ENCODE measurements at places on chromosomes 12 and 14.

- no peak for DNase-seq
These were observed 285.0 kb upstream of the RGS6 start for GRCh38 chr14:71647086-71647784.

- no peak for DNase-seq
These were observed 812.4 kb downstream of the NRXN3 start for GRCh38 chr14:78982551-78982950.

- no peak for DNase-seq
These were observed 155.4 kb downstream of the DIO2 start for GRCh38 chr14:80055667-80056496.

DNA sequence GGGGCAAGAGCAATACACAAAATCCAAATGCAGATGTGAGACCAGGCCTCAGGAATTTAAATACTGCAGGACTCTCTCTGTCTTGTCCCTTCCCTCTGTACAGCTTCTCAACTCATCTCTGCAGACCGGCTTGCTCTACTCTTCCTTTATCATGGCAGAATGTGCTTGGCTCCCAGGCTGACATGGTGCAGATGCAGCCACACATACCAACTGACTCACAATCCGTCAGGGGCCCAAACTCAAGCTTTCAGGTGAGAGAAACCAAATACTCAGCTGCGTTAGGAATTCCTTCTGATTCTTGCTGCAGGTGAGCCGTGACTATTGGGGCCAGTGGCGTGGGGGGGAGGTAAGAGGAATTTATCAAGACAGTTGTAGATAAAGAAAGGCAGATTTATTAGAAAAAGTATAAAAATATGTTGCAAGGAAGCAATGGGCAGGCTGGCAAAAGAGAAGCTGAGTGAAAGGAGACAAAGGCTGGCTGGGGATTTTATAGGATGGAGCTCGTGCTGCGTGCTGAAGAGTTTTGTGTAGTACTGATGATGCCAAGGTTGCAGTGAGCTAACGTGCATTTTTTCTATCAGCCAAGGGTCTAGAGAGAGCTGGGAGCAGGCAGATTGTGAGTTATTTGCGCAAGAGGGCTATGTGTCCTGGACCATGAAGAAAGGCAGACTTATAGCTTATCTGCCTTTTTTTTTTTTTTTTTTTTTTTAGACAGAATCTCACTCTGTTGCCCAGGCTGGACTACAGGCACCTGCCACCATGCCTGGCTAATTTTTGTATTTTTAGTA is 5.0 kb upstream of the LGALS3 start:
- DNase-seq: no peak

DNA sequence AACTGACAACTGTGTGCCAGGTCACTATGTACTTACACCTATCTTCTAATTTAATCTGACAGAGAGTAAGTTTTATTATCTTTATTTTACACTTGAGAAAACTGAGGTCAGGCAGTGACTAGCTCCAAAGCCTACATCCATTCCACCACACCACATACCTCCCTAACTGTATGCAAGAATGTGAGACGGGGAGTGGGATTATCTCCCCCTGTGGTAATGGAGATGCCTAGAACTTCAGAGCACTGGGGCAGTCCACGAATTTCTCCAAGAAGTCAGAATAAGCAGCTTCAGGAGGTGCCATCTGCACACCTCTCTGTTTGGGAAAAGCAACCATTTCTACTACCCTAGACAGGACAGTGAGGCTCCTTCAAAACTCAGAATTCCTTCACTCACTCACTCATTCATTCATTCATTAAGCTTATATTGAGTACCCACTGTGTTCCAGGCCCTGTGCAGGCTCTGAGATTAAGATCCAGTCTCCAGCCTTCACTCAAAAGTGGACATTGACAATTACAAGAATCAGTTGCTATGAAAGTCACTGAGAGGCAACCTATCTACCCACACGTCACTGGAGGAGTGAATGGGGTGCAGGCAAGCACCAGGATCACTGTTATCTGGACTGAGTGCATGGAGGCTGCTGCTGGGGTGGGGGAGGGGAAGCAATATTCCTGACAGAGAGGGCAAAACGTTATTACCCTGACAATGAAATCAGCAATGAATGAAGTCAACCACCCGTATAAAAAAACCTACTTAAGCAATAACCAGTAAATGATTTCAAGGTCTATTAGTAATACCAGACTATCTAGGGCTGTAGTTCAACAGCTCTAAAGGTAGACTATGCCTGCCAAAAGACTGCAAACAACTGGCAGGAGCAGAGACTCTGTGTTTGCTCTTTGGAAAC is 18.0 kb downstream of the SLC7A7 start:
- no peak for DNase-seq

DNA sequence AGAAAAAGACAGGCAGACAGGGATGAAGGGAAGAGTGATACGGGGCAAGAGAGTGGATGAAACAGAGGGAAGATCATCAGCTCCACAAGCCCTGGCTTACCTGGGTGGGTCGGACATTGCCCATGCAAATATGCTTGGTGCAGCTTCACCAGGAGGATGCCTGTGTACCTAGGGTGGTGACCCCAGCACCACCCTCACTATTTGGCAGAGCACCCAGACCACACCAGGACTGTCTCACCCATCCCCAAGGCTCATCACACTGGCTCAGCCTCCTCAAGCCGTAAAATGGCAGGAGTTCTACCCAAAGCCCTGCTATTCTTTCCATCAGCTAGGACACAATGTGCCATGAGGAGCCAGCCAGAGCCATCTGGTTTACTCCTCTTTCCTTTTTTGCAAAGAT is 3.0 kb downstream of the GALNT8 start:
- DNase-seq: no peak

DNA sequence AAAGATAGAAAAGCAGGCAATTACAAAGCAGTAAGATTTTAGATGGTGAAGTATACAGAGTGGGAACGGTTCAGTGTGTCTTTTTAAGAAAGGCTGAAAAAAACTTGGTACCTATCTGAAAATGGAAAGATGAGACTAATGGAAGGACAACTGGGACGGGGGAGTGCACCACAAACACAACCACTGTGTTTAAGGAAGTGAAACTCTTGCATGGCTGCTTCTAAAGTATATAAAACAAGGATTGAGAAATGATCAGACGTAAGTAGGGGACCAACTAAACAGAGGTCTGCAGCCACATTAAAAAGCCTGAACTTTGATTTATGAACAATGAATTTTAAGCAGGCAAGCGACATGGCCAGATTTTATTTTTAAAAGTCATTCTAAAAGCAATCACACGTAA is 328.6 kb downstream of the MDGA2 start:
- no peak for DNase-seq

DNA sequence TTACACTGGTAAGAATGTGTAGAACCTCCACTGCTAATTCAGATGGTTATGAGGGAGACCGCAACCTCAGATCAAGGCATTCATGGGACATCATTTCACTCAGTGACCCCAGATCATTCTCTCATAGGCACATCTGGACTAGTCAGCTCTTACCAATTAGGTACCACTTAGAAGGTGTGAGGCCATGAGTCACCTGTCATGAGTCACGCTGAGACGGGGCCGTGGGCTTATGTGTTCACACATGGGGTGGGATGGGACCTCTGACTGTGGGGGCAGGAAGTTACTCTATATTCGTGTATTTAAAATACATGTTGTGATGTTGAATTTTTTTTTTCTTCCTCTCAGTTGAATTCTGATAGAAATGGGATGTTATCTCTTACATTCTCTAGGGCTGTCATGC is 55.9 kb downstream of the CCDC92 start:
- DNase-seq: no peak

DNA sequence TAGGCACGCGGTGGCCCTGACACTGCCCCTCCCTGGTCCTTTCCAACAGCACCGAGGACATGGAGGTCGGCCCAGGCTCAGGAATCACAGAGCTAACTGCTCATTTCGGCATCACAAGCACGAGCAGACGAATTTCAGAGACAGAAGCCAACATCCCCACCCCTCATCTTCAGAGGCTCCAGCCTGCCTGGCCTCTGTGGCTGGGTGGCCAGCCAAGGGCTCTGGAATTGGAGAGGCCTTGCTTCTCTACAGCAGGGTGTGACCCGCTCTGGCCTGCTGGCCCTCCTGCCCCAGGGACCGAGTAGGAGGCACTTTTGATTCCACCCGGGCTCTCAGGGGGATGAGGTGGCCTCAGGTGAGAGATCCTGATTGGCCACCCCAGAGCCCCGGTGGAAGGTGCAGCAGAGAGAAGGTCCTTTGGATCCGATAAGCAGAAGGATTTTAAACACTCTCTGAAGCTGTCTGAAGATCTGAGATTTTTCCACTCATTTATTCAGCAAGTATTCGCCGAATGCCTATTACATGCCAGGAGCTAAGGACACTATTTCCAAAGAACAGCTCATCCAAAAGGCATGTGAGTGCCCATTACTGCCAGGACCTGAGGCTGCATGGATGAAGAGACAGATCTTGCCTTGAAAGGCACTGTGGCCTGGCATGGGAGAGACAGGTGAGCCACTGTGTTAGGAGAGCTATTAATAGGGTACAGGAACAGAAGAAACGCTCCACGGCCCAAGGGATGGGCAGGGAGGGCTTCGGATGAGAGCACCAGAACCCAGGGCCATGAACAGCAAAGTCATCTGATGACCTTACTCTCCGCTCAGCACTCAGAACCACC is 10.2 kb downstream of the BAG5 start:
- no peak for DNase-seq

DNA sequence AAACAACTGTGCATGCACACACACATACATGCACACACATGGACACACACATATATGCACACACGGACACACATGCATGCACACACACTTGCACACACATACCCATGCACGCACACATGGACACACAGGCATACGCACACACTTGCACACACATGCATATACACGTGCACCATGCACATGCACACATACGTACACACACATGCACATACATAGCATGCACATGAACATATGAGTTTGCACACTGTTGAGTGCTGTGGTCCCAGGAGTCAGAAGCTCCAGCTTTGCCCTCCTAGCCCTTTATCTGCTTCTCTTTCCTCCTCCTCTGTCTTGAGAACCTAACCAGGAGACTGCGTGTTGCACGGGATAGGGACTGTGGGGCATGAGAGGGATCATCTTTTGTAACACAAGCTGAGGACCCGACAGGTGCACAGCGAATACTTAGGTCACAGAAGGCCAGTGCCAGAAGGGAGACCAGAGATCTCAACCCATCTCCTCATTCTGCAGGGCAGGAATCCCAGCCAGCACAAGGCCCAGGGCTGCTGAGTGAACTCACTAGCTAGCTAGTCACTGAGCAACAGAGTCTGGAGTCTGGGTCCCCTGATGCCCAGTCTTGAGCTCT is 3.5 kb upstream of the LRTM2 start:
- DNase-seq: no peak

- no peak for DNase-seq
These were observed 105.1 kb downstream of the TXNDC16 start for GRCh38 chr14:52447236-52447635.

DNA sequence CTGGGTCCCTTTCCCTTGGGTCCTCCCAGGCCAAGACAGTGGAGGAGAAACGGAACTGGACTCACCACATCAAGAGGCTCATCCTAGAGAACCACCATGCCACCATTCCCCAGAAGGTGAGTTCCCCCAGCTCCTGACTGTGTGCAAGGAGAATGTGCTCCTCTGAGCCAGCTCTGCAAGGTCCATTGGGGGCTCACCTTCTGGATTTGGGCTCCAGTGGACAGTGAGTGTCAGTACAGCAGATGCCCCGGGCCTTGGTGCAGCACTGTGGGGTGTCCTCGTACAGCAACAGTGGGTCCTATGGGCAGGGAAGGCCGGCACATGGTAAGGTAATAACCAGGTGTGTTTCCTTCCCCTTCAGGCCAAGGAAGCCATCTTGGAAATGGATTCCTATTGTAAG is 27.8 kb downstream of the PLEKHG3 start:
- no peak for DNase-seq

GRCh38 chr14:36507847-36508417 is 12.1 kb downstream of the NKX2-1 start:
- no peak for DNase-seq

DNA sequence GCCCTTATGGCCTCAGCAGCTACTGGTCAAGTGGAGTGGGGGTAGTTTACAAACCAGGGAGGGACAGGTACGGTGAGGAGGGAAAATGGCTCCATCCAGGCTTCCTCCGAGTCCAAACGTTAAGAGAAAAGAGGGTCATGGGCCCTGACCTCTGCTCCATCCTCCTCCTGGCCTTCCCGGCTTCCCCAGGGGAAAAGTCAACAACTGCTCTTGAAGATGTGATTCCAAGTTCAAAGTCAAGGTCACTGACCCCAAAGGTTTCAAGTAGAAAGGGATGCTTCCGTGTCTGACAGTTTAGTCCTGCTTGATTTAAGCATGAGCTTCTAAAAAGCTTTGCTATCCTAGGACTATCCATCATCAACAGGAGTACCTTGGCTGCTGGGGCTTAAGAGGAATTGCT is 28.5 kb downstream of the CCDC88C start:
- no peak for DNase-seq

DNA sequence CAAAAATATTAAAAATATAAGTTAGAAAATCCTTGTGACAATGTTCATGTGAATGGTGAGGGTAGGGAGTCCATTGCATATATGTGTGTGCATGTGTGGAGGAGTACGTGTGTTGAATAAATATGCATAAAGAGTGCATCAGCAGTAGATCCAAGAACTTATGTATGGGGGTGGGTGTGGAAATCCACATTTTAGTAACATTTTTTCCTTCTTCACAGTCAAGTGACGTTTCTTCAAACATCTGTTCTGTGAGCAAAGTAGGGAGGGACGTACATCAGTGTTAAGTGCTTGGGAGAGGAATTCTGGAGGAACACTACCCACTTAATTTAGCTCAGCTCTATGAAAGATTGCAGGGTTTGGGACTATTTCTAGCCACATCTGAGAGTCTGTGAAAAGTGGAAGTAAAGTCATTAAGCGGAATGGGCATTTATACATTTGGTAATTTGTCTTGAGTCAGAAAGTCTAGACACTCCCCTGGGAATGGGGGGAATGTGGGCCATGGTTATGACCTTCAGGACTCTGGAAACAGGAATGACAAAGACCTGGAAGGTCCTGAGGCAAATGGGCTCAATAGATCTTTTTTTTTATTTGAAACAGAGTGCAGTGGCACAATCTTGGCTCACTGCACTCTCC is 156.4 kb upstream of the PLXNC1 start:
- no peak for DNase-seq

DNA sequence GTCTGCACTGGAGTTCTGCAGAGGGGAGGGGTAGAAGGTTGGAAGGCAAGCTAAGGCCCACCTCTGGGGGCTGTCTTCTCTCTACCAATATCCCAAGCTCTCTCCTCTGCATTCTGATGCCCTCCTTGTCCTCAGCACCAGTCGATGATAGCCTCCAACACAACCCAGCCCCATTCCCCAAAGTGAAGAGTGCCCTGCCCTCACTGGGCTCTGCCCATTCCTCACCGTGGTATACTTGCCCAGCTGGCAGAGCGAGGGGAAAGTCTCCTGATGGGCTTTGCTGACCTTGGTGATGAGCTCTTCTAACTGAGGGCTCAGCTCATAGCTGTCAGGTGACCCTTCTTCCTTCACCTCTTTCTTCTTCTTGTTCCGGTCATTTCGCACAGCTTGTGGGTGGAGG is 7.2 kb upstream of the ITGB7 start:
- DNase-seq: no peak

GRCh38 chr14:55398679-55399078 is 13.0 kb downstream of the ATG14 start:
- DNase-seq: no peak

DNA sequence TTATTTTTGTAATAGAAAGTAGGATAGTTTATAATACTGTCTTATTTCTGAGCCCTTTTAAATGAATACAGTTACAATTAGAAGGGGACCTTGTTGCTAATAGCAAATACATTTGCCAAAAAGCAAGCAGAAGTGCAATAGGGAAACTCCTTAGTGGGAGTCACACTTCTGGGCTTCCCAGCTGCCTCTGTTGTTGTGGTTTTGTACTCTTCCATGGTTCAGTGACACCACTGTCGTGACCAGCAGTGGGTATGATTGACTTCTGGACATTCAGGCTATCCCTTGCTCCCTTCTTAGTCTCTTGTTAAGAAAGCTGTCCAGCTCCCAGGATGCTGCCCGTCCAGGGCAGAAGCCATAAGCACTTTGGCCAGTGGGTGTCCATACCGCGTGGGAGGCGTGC is 22.6 kb downstream of the TCTN1 start:
- no peak for DNase-seq

Measured in esophagus squamous epithelium (tissue), 5 donors.